Activated naive CD8-positive, alpha-beta T cell treated with anti-CD3 and anti-CD28 coated beads, Interleukin-2, amount 10 ng/mL, durations not matched to agents 7 days and 5 days (primary cell): ENCODE measurements at places on chromosomes 3 and 15. TPM values are rescaled to one million over a fixed set of nuclear protein-coding genes. Genes with fewer than 3 reads are reported as not detected.

ZNF501 gene
- 4.3 TPM for total RNA-seq

PLCH1 gene
- total RNA-seq: 5.1 TPM

LNP1 gene
- total RNA-seq: 1.1 TPM

ALCAM gene
- 8.2 TPM for total RNA-seq

- H3K27ac ChIP-seq: no peak overlapping the region
- no peak for DNase-seq
- H3K36me3 ChIP-seq: no peaks in the 10 kb centered on the region
- H3K4me1 ChIP-seq: no peaks in the 10 kb centered on the region
- no peaks in the 10 kb centered on the region for H3K27me3 ChIP-seq
Measured at GRCh38 chr15:93882779-93883178, 348.6 kb upstream of the MCTP2 start.

- H3K27me3 ChIP-seq: no peaks in the 10 kb centered on the region
- DNase-seq: no peak
- H3K27ac ChIP-seq: no peak overlapping the region
- H3K4me3 ChIP-seq: no peak overlapping the region
Measured at GRCh38 chr3:154071146-154071545, 50.0 kb upstream of the ARHGEF26 start.
